Esophagus squamous epithelium (tissue), 5 donors: ENCODE measurements at places on chromosomes 2 and 18.

DNA sequence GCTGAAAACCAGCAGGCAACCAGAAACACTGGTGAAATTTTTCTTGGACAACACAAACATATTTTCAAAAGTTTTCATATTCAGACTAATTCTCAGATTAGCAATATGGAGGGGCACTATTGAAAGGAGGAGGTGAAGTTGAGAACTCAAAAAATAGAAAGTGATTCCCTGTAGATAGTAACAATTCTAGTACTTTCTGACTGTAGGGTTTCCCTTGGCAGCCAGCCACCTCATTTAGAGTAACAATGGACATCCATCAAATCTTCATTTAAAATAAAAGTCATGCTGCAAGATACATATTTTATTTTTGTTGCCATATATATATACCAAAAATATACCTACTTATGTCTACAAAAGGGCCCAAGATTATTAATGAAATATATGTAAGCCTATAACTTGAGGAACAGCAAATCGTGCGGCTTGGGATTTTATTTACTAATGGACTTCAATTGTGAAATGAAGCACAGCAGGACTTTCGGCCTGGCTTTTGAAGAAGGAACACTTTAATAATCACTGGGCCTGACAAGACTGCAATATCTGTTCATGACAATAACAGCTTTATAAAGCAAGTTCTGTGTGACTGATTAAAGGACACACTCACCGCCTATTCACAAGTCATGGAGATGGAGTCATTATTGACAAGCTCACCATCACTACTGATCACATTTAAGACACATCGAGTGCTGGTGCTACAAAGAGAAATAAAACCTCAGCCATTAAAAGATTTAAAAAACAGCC is 6.8 kb upstream of the NR4A2 start:
- DNase-seq = no peak

DNA sequence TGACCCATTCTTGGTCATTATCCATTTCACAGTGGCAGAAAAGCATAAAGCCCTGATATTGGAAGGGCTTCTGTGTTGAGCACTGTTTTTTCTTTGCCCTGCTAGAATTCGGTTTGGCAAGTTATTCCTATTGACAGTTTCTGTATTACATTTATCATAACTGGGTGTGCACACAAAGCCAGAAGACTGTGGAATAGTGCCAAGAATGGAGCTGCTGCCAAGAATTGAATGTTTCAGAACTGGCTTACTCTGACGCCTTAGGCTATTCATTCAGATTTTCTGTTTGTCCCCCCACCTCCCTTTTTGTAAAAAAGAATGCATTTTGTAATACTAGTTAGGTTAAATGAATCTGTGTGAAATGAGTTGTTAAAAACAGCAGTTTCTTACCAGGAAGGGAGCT is 12.7 kb downstream of the KDM3A start:
- DNase-seq = no peak

GRCh38 chr2:228094377-228094921 is 87.0 kb downstream of the SPHKAP start:
- no peak for DNase-seq

DNA sequence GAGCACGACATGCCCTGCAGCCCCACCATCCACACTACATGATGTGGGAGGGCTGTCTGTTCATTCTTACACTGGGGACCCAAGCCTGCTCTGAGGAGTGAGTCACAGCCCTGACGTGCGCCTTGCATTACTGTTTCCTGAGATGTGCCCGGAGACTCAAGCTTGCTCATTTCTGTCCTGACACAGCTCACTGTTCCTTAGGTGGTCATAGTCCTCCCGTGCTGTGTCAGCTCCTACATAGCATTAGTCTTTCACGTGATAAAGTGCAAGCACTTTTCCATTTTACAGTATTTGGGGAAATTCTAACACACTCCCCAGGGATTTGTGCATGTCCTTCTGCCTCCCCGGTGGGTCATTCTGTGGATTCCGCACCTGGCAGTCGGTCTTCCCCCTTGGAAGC is 46.2 kb upstream of the TRIM43B start:
- DNase-seq = no peak

DNA sequence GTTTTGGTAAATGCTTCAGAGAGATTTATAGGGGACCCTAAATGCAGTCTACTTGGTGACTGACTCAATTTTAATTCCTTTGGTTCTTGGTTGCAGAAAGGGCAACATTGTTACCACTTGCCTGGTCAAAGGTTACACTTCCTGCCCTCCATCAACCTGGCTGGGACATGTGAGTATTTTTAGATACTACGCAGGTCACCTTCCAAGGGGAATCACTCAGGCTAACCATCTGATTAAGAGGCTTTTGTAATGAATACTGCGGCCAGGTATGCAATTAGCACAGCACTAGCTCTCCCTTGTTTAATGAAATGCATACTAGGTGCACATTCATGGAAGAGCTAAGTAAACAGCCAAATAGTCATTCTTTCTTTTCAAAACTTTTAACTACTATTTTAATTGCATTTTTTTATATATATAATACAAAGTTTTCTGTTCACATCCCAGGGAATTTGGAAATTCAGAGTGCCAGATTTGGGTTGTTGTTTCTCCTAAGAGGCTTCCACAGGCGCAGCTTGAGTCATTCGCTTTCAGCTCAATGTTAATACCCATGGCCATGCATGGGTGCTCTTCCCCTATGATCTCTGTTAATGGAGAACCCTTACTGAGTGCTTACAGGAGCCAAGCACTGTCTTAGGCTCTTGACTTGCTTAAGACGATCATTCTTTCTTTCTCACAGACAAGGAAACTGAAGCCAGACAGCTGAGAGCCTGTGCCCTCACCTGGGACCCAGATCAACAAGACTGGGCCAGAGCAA is 152.2 kb downstream of the MTX2 start:
- no peak for DNase-seq

GRCh38 chr18:75178376-75178775 is 30.6 kb downstream of the PTGR3 start:
- no peak for DNase-seq
